HFFc6 (cell line): ENCODE measurements at places on chromosomes 2 and 18.

DNA sequence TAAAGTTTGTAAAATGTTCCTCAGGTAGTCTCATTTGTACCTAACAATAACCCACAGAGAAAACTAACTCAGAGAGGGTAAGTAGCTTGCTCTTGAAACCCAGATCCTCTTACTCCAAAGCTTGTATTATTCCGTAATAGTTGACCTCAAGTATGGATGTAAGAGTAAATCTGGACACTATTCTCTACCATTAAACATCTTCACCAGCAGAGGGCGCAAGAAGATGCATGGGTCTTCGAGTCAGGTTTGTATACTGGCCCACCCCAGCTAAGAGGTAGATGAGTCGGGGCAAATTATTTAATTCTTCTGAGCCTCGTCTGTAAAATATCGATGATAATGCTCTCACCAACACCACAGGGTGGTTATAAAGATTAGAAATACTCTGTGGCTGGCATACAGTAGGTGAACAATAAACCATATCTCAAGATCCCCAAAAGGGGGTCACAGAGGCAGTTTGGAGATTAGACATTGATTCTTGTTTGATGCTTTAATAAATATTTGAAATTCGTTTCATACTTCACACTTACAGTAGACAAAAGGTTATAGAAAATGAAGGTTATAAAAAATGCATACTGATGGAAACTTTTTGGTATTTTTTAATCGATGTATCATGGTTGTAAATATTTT, 3.5 kb upstream of the CABLES1 start:
- peak; percentile 65 for DNase-seq

DNA sequence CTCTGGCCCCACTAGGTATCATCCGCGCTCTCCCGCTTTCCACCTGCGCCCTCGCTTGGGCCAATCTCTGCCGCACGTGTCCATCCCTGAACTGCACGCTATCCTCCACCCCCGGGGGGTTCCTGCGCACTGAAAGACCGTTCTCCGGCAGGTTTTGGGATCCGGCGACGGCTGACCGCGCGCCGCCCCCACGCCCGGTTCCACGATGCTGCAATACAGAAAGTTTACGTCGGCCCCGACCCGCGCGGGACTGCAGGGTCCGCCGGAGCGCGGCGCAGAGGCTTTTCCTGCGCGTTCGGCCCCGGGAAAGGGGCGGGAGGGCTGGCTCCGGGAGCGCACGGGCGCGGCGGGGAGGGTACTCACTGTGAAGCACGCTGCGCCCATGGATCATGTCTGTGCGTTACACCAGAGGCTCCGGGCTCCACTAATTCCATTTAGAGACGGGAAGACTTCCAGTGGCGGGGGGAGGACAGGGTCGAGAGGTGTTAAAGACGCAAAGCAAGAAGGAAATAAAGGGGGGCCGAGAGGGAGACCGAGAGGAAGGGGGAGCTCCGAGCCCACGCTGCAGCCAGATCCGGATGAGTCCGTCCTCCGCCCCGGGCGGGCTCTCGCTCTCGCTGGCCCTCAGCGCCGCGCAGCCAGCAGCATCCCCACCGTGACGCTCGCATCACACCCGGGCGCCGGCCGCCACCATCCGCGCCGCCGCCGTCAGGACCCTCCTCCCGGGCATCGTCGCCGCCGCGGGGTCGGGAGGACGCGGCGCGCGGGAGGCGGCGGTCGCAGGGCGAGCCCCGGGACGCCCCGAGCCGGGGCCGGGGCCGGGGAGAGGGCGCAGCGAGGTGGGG, 664 bp downstream of the NETO1 start:
- DNase-seq = no peak

- no peak for DNase-seq
Measured at GRCh38 chr18:76054156-76054555, 440.9 kb downstream of the ZNF516 start.

DNA sequence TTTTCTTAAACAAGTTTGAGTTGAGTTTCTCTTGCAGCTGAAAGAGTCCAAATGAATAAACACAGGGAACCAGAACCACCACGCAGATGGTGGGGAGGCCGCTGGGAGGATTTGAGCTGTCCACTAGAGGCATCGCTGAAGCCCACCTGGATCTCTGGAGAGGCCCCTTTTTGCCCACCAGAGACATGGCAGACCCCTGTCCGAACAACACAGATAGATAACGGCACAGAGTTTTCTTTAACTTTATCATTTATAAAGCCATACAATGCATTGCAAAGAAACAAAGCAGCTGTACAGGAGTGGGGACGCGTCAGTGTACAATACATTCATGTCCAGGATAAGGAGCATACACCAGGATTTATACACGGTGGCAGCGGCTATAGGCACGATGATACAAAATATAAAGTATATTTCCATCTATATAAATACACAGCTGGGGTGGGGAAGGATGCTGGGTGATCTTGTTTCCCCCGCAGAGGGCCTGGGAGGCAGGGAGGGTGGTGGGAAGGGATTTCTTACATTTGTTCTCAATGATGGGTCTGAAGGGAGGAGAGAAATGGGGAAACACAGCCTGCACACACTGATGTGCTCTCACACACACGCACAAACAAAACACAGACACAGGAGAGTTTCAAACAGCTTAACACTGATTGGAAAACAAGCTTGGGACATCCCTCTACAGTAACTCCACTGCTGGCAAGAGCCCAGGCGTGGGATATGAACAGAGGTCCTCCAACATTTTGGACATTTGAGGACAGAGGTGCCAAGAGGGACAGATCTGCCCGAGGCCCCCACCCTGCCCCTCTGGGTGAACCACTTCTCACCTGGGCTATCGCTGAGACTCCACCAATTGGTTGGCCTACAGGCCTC, 203.0 kb downstream of the TNS1 start:
- no peak for DNase-seq

- no peak for DNase-seq
Measured at GRCh38 chr2:48279344-48280090, 250.4 kb upstream of the STON1 start.
